Glomerular endothelial cell (primary cell): ENCODE measurements at places on chromosomes 2 and 18.
A peak's percentile ranks its signal among the peaks of the same experiment; 100 is the strongest.

DNA sequence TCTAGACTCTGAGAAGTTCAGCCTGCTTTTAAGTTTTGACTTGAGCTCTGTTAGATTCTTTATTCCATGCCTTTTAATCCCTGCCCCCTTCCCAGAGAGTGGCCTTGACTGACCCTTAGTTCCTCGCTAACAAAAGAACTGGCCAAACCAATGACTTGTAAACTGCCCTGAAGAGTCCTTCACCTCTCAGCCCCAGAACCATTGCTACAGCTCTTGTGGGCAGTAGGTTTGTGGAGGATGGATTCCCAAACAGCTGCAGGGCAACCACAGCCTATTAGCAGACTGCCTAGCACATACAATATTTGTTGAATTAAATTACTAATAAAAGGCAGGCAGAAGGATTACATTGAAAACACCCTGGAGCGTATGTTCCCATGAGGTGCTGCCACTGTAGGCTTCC, 163.9 kb downstream of the MAIP1 start:
- DNase-seq = no peak

GRCh38 chr2:230447036-230447435, 31.0 kb downstream of the SP100 start:
- no peak for DNase-seq

GRCh38 chr2:8303322-8303832, 378.5 kb upstream of the ID2 start:
- no peak for DNase-seq

GRCh38 chr2:207801259-207801658, 31.6 kb upstream of the FZD5 start:
- DNase-seq = no peak

- no peak for DNase-seq
Measured at GRCh38 chr2:173462892-173463840, 108.5 kb downstream of the CDCA7 start.

DNA sequence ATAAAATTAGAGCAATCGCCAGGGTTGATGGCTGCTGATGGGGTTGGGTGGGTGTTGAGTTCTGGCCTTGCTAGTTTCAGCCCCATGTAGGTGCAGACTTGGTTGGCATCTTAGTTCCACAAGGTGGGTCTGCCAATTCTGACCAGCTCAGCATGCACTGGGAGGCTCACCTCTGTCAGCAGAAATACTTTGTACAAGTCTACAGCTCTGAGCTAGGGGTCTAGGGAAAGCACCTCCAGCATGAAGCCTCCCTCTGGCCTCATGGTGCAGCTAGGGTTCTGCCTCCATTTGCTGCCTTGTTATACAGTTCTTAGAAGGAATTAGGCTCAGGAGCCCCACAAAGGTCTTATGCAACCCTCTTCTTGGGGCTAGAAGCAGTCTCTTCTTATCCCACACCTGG, 278.9 kb upstream of the HDAC4 start:
- no peak for DNase-seq

- peak; percentile 61 for DNase-seq
Measured at GRCh38 chr2:171319164-171319810, 114.5 kb downstream of the METTL8 start.
